ENCODE measurements at places on chromosomes 7 and 10. TPM values are rescaled to one million over a fixed set of nuclear protein-coding genes. Genes with fewer than 3 reads are reported as not detected.

- H3K27ac ChIP-seq = peak overlapping the region; percentile 78
- no peaks in the 10 kb centered on the region for H3K27me3 ChIP-seq
- H3K4me3 ChIP-seq = no peak overlapping the region
- peaks cover 31% of the 10 kb centered on the region for H3K36me3 ChIP-seq
- H3K4me1 ChIP-seq = peaks cover 20% of the 10 kb centered on the region
- no peak for DNase-seq
These were observed 64.5 kb downstream of the DNMBP start for GRCh38 chr10:99945263-99945662.

The TYW1 gene
- 15.0 TPM for polyA plus RNA-seq

- peaks cover 12% of the 10 kb centered on the region for H3K4me1 ChIP-seq
- DNase-seq = no peak
- H3K27ac ChIP-seq = no peak overlapping the region
- no peak overlapping the region for H3K4me3 ChIP-seq
- no peaks in the 10 kb centered on the region for H3K27me3 ChIP-seq
These were observed 151.3 kb downstream of the LRRN3 start for GRCh38 chr7:111242141-111242755.

The THSD7A gene
- polyA plus RNA-seq = 0.49 TPM

GRCh38 chr10:103470761-103471653 lies 8.0 kb downstream of the CALHM3 start:
- H3K27ac ChIP-seq = no peak overlapping the region
- no peaks in the 10 kb centered on the region for H3K27me3 ChIP-seq
- H3K4me1 ChIP-seq = no peaks in the 10 kb centered on the region

DNA sequence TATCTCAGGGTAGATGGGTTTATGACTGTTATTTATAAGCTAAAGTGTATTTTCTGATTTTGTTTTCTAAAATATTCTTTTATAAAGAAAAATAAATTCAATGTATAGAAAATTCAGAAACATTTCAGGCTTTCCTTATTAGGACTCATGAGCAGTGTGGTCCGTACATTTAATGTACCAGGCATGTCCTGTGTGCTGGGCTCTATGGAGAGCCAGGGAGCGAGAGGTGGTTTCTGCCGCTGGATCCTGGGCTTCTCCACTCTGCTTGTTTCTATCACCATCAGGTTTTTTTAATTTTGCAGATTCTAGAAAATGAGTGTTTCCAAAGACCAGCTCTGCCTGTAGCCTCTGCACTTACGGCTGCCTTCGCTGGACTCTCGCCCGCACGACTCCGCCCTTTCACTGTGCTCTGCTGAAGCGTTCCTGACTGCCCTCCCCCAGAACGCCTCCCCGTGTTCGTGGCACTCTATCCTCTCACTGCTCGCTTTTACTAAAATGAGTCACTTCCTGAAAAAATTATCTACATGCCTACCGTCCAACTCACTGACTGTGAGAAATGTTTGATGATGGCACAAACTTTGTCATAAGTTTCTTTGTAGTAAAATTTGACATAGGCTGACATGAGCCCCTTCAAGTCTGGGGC lies 188.5 kb downstream of the ZMYND11 start:
- no peaks in the 10 kb centered on the region for H3K27me3 ChIP-seq
- peaks cover 2% of the 10 kb centered on the region for H3K4me1 ChIP-seq
- H3K36me3 ChIP-seq = peaks cover 11% of the 10 kb centered on the region

- DNase-seq = no peak
- no peak overlapping the region for H3K4me3 ChIP-seq
- H3K27ac ChIP-seq = no peak overlapping the region
- peaks cover 8% of the 10 kb centered on the region for H3K27me3 ChIP-seq
These were observed 70.7 kb downstream of the PRKAG2 start for GRCh38 chr7:151806204-151806603.

- no peak overlapping the region for H3K27ac ChIP-seq
- no peaks in the 10 kb centered on the region for H3K4me1 ChIP-seq
- H3K27me3 ChIP-seq = no peaks in the 10 kb centered on the region
- H3K36me3 ChIP-seq = no peaks in the 10 kb centered on the region
- no peak for DNase-seq
These were observed 167.6 kb downstream of the SNX13 start for GRCh38 chr7:17772581-17773288.

- no peaks in the 10 kb centered on the region for H3K4me1 ChIP-seq
- H3K27me3 ChIP-seq = no peaks in the 10 kb centered on the region
- no peak for DNase-seq
- no peaks in the 10 kb centered on the region for H3K36me3 ChIP-seq
- no peak overlapping the region for H3K27ac ChIP-seq
- no peak overlapping the region for H3K4me3 ChIP-seq
These were observed 77.8 kb downstream of the BAMBI start for GRCh38 chr10:28754930-28755718.

The ASIC3 gene
- polyA plus RNA-seq = 4.5 TPM

The DOCK4 gene
- polyA plus RNA-seq = 8.5 TPM

DNA sequence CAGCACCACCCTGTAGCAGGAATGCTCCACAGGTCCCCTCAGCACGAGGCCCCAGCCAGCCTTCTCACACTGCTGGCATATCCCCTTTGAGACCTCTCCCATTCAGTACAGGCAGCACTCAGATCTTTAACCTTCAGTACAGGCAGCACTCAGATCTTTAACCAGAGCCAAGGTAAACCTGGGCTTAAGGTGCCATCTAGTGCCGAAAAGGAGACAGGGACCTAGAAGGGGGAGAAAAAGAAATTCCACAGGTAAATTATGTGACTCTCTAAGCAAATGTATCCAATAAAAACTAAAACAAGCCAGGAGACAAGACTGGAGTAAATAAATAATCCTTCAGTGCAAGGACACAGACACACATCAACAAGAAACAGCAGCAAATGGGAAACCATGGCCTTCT lies 358.6 kb downstream of the PTPRN2 start:
- H3K36me3 ChIP-seq = no peaks in the 10 kb centered on the region
- no peaks in the 10 kb centered on the region for H3K27me3 ChIP-seq
- no peaks in the 10 kb centered on the region for H3K4me1 ChIP-seq
- no peak overlapping the region for H3K27ac ChIP-seq
- no peak overlapping the region for H3K4me3 ChIP-seq

DNA sequence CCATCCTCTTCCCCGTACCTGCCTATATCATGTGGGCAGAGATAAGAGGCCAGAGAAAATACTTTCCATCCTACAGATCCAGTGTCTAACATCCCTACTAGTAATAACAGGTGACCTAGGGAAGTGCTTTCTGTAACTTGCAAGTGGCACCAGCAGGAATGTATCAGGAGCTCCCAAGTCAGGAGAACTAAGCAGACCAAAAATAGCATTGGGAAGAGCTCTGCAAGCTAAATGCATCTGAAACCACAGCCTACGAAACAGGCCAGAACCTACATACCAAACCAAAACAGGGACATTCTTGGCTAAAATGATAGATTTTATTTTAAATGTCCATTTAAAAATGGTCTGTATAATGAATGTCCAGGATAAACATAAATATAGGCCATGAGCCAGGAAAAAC lies 680.8 kb downstream of the PHTF2 start:
- H3K27me3 ChIP-seq = no peaks in the 10 kb centered on the region
- H3K4me1 ChIP-seq = no peaks in the 10 kb centered on the region
- H3K36me3 ChIP-seq = no peaks in the 10 kb centered on the region
- no peak for DNase-seq
- H3K4me3 ChIP-seq = no peak overlapping the region

The NPC1L1 gene
- polyA plus RNA-seq = not detected

GRCh38 chr7:132609906-132610520 lies 33.7 kb upstream of the PLXNA4 start:
- DNase-seq = no peak
- peaks cover 6% of the 10 kb centered on the region for H3K27me3 ChIP-seq
- no peak overlapping the region for H3K4me3 ChIP-seq
- H3K36me3 ChIP-seq = no peaks in the 10 kb centered on the region
- H3K27ac ChIP-seq = no peak overlapping the region

The ASAH2B gene
- polyA plus RNA-seq = 5.5 TPM

DNA sequence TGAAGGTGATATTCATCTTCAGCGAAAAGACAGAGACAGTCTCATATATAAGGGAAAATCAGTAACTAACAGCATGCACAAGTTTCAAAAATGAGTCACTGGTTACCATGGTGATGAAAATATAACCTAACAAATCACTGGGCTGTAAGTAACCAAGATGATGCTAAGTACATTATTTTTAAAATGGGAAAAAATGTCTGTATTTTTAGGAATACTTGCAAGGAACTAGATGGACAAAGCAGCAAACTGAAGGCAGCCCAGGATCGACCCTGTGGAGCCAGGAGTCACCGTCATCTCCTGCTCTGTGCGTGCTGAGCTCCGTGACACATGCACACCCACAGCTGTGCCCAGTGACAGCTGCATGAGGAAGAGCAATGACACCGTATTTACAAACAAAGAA lies 137.3 kb downstream of the ELMO1 start:
- no peak overlapping the region for H3K27ac ChIP-seq
- H3K4me3 ChIP-seq = no peak overlapping the region
- H3K27me3 ChIP-seq = no peaks in the 10 kb centered on the region
- no peak for DNase-seq

The DTX2 gene
- 6.7 TPM for polyA plus RNA-seq

GRCh38 chr7:15820319-15820718 lies 133.8 kb upstream of the MEOX2 start:
- no peak overlapping the region for H3K27ac ChIP-seq
- no peaks in the 10 kb centered on the region for H3K4me1 ChIP-seq
- no peaks in the 10 kb centered on the region for H3K36me3 ChIP-seq
- no peak overlapping the region for H3K4me3 ChIP-seq

DNA sequence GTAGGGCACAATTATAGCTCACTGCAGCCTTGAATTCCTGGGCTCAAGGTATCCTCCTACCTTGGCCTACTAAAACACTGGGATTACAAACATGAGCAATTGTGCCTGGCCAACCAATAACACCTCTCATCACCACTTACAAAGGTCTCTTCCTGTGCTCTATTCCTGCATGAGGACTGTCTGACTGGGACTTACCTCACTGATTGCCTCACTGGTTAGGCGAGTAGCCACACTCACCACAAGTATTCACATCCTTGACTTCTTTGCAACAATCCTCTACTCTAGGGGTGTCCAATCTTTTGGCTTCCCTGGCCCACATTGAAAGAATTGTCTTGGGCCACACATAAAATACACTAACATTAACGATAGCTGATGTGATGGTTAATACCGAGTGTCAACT lies 22.6 kb upstream of the PDIA4 start:
- H3K4me3 ChIP-seq = no peak overlapping the region
- no peak for DNase-seq
- no peak overlapping the region for H3K27ac ChIP-seq
- H3K27me3 ChIP-seq = no peaks in the 10 kb centered on the region
- no peaks in the 10 kb centered on the region for H3K4me1 ChIP-seq

DNA sequence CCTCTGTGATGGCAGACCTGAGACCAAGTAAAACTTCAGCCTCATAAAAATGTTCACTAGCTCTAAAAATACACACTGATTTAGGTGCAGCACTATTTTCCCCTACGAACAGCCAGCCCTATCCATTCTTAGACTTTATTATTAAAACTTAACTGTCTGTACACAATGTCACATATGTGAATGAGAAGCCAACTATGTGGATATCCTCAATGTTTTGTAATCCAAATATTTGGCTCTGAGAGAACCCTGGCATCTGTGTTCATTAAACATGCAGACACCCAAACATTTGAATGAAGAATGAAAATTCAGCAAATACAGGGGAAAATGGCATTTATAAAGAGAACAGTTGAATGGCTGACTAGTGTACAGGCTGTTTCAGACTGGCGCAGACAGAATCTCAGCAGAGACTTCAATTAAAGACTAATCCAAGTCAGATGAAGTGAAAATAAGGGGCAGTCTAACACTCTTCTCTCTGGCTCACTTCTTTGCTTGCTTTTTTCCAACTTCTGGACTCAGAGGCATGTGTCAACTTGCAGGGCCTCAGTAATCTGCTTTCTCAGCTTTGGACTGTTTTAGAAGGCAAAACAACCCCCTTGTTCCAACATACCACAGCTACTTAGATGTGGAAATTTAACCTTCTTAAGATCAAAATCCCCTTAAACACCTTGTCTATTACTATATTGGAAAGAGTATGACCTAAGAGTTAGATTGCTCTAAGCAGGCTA lies 47.4 kb upstream of the FAM180A start:
- DNase-seq = no peak
- no peak overlapping the region for H3K27ac ChIP-seq
- H3K36me3 ChIP-seq = no peaks in the 10 kb centered on the region
- H3K4me1 ChIP-seq = no peaks in the 10 kb centered on the region

The CRPPA gene
- 0.15 TPM for polyA plus RNA-seq

DNA sequence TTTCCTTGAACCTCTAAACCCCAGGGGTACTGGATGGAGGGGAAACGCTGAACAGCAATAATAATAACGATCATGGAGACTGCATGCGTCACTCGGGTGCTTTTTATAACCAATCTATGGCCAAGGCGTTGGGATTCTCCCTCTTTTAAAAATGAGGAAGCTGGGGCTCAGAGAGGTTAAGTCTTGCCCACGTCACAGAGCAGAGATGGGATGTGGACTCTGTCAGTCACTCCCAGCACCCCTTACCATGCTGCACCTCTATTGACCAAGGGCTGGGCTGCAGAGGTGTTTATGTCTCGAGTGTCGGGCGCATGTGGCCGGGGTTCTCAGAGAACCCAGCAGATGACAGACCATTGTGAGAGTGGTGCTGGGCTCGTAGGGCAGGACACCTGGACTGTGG lies 129.9 kb downstream of the CDH23 start:
- DNase-seq = no peak
- no peaks in the 10 kb centered on the region for H3K36me3 ChIP-seq
- 0 out of 2 replicates have a peak, but pooled peaks cover 10% of the 10 kb centered on the region for H3K27me3 ChIP-seq
- no peak overlapping the region for H3K4me3 ChIP-seq

DNA sequence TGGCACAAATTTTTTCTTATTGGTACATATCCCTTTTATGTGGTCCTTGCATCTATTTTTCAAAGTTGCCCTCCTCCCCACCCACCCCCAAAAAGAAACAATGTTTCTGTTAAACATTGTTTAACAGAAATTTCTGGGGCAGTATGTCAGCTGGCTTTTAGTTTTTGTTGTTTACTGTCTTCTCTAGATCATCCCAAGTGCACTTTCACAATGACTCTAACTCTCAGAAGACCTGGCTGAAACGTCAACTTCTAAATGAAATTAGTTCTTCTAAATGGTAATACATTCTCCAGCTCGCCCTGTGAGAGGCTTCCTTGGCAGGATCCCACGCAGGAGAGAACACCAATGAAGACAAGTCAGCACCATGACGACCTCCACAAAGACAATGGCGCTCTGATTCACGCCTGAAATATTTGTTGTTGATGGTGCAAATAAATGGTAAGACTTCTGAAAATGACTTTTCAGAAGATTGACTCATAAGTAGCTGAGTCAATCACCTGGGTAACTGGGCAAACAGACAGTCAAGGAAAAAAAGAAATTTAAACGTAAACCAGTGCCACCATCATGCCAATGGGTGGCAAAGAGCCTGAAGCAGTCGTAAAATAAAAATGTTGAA lies 293.7 kb downstream of the FZD1 start:
- H3K27ac ChIP-seq = peak overlapping the region; percentile 96
- DNase-seq = no peak
- H3K27me3 ChIP-seq = no peaks in the 10 kb centered on the region
- no peaks in the 10 kb centered on the region for H3K36me3 ChIP-seq
- H3K4me1 ChIP-seq = peaks cover 11% of the 10 kb centered on the region

The MXI1 gene
- 17.8 TPM for polyA plus RNA-seq
